Renal cortex interstitium (tissue), 15 donors: ENCODE measurements at places on chromosomes 2 and 18. TPM values are rescaled to one million over a fixed set of nuclear protein-coding genes. Genes with fewer than 3 reads are reported as not detected.

DNA sequence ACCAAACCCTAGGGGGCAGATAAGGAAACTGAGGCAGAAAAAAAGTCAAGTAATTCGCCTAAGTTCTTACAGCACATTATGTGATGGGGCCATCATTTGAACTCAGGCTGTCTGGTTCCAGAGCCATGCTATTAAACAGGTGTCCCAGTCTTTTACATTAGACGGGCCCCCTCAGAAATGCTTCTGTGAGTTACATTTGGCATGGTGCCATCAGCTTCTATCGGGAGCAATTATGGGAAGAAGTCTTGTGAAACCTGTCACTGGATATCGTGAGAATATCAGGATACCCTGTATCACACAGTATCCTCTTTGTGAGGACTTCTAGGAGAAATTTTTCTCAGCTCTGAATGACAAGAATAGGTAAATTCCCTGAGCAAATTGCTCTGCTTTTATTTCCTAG lies 143.7 kb upstream of the NOSTRIN start:
- no peak for DNase-seq

DNA sequence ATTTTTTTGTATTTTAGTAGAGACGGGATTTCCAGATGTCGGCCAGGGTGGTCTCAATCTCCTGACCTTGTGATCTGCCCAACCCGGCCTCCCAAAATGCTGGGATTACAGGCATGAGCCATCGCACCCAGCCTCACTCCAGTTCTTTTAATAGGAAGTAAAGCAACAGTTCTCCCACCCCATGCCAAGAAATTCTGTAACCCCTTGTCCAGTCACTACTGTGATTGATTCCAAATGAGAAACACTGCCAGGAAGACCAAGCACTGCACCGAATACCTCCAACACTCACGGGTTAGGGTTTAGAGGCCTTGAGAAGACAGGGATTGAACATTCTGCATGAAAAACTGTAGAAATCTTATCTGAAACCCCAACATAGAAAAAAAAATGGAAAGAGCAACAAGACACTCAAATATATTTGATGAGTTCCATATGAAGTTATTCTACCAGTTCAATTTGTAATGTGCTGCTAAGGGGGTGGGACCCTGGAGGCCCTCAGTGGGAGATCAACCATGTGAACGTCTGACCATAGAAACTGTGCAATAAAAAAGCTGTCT lies 48.2 kb upstream of the BIN1 start:
- peak; percentile 49 for DNase-seq

DNA sequence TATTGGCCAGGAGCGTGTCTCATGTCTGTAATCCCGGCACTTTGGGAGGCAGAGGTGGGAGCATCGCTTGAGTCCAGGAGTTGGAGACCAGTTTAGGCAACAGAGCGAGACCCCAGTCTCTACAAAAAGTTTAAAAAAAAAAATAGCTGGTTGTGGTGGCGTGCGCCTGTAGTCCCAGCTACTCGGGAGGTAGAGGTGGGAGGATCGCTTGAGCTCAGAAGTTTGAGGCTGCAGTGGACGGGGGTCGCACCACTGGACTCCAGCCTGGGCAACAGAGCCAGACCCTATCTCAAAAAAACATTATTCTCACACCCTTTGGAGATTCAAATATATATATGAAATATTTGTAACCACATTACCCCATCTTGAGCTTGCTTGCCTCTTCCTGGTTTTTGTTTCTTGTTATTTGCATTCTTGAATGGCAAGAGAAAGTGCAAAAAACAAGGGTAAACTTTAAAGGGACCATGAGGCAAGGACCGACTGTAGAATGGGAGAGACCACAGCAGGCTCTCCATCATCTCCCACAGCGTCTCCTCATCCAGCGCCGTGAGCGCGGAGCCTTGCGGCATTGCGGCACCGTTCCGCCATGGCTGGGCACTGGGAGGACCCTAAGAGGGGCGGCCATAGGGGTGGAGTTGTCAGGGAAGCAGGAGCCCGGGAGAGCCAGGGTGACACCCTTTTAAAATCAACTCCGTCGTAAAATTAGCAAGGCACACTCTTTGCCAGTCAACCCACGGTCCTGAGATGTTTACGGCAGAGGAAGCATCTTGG lies 1.4 kb downstream of the ELP2 start:
- DNase-seq, result no peak

DNA sequence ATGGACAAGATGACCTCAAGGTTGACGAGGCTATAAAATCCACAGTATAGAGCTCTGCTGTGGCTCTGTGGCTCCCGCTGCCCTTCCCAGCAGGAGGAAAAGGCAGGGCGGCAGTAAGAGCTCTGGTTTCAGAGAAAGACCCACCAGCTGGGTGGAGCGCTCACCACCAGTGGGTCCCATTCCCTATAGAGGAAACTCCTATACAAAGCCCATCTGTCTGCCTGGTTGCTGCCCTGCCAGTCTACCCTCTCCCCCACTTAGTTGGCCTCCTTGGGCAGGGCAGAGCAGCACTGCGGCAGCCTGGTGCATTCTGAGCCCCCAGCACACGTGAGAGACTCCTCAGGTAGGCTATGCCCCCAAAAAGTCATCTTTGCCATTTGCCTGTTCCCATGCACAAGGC lies 26.5 kb downstream of the TNS1 start:
- no peak for DNase-seq

GRCh38 chr2:156892467-156893281 lies 364.8 kb upstream of the GALNT5 start:
- DNase-seq, result peak; percentile 36

DNA sequence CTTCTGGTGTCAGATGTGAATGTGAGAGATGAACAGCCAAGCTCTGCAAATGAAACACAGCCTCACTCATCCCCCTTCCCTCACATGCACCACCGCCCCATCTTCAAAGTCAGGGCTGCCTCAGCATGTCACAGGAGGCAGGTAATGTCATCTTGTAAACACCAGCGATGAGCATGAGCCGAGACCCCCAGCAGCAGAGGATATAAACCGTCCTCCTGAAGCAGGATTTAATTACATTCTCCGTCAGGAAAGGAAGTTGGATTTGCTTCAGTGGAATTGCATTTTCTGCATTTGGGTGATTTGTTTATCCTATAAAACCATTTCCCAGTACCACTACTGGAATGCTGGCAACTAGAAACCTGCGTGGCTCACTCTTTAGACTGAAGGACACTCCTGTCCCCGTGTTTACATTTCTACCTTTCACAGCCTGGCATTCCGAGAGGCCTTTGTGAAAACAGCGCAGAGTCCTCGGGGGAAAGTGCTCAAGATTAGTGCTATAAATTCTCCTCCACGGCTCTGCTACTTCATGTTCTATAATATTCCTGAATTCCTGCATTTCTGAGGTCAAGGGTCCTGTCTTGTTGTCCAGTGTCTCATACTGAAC lies 619.2 kb downstream of the IRS1 start:
- no peak for DNase-seq

- no peak for DNase-seq
Observed at GRCh38 chr2:178066890-178067669, 5.5 kb downstream of the PDE11A start.

- DNase-seq, result no peak
Observed at GRCh38 chr18:1422634-1423033, 518.0 kb downstream of the ADCYAP1 start.

DNA sequence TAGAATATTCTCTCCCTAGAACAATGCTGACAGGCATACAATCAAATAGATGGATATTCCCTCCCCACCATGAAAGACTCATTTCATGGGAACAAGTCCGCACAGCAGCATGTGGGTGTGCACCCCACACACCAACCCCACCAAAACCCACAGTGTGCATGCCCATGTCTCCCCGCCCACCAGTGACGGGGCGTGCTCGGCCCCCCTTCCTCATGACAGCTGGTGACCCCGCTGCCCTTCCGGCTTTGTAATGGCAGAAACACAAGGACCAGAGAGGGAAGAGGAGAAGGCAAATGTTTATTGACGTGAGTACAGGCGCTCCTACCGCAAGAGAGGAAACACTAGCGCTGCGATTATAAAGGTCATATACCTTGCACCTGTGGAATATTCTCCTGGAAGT lies 30.8 kb upstream of the ODC1 start:
- DNase-seq, result no peak

DNA sequence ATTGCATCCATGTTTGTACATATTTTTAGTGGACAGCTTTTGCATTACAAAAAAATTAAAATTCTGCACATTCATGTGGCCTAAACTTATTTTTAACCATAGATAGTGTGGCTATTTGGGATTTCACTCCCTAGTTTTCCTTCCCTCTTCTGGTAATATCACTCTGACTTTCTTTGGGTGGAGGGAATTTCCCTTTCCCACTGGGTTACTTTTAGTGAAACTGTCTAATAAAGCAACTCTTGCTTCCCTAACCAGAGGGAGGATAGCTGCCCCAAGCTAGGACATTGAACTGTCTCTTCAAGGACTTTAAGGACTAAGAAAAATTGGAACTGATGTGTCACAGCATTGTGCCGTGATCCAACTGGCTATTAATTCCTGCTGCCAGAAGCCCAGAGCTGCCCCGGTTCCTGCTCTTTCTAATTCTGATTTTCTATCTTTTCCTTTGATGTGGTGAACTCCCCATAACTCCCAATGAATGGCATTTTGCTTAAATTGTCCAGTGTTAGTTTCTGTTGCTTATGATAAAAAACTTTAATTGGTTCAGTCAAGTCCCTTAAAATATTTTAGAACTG lies 20.0 kb upstream of the EFR3B start:
- DNase-seq, result no peak

GRCh38 chr2:153386481-153386897 lies 92.1 kb downstream of the RPRM start:
- DNase-seq, result no peak

- DNase-seq, result no peak
Observed at GRCh38 chr2:107588181-107588580, 238.5 kb upstream of the RGPD4 start.

GRCh38 chr18:63505566-63506335 lies 29.0 kb downstream of the SERPINB5 start:
- no peak for DNase-seq

DNA sequence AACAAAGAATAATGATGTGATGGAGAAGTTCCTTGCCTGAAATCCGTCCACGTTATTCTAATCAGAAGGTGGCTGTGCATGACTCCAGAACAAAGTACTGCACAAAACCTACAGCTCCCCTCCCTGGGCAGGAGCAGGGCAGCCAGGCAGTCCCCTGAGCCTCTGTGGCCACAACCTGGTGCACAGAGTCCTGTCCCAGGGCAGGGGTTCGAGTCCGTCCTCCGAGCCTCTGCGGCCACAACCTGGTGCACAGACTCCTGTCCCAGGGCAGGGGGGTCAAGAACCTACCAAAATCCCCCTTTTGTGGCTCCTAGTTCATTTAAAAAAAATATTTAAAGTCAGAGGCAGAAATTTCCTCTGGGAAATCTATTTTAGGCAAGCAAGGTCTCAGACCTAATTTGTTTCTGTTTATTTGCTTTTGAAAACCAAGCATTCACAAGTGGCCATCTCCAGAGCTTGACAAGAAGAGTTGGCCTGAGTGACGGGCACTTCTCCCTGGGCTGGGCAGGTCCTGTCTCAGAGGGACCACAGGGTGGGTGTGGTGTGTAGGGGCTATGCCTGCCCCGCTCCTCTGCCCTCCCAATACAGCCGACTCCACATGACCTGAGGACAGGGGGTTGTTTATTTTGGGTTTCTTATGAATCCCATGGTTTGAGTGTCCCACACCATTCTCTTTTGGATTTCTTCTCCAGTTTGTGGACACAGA lies 255.9 kb upstream of the PXDN start:
- no peak for DNase-seq

- DNase-seq, result no peak
Observed at GRCh38 chr2:240397542-240397916, 37.9 kb upstream of the GPC1 start.

GRCh38 chr2:11315074-11315705 lies 29.2 kb downstream of the ROCK2 start:
- DNase-seq, result no peak

GRCh38 chr18:48902023-48902855 lies 48.5 kb downstream of the SMAD7 start:
- no peak for DNase-seq

DNA sequence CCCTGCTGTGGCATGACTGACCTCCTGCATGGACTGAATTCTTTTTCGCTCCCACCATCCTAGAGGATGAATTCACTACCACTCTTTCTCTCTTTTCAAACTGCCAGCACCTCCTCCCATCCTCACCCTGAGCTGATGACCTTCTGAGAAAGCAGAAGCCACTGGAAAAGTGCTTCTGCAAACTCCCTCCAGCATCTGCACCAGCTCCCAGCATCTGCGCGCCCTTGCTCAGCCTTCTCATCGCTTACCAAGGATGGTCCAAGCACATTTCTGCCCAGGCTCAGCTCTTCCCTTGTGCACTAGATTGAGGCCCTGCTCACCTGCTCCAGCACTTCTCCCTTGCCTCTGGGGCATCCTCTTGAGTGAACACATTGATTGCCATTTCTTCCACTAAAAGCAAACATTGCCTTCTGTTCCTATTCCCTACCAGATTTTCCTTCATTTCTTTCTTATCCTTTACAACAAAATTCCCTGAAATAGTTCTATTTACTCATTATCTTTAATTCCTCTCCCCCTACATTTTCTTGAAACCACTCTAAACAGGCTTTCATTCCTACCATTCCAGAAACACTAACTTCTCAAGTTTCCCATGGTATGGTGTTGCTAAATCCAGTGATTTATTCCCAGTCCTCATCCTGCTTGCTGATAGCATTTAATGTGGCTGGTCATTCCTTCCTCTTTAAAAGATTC lies 42.7 kb upstream of the IL1RL1 start:
- DNase-seq, result peak; percentile 71

DNA sequence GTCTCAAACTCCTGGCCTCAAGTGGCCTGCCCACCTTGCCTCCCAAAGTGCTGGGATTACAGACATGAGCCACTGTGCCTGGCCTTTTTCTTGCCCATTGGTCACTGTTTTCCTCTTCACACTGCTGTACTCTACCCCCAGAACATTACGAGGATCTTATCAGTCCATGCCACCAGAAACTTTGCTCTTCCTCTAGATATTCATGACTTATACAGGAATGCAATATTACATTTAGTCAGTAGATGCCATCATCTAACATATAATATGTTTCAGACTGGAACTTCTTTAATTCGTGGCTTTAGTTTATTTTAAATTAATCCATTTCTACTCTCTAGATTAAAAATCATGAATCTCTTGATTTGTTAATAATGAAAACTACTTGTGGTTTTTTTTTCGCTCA lies 135.5 kb downstream of the COMMD1 start:
- no peak for DNase-seq

DNA sequence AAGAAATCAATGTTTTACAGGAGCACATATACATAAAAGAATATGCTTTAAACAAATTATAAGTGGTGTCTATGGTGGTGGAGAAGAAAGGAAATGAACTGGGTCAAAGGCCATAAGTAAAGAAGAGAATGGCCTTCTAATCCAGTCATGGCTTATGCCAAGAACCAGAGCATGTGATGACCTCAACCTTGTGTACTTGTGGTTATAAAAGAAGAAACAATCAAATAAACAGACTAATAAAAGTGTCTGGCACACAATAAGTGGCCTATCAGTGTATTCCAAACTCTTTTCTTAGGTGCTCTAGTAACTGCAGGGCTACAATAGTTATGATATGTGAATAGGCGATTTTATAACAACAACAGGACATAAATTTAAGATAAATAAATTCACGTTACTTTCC lies 2.6 kb downstream of the SERPINB11 start:
- DNase-seq, result no peak

- no peak for DNase-seq
Observed at GRCh38 chr18:70219688-70220087, 14.2 kb upstream of the RTTN start.

Gene TUBA3E
- polyA plus RNA-seq, result not detected

Gene NGEF
- 3.5 TPM for polyA plus RNA-seq

Gene LPIN2
- polyA plus RNA-seq, result 40.0 TPM

Gene PLGLB1
- polyA plus RNA-seq, result 8.6 TPM

Gene CGREF1
- 7.4 TPM for polyA plus RNA-seq

Gene CLEC4F
- polyA plus RNA-seq, result not detected
